CD4-positive, alpha-beta T cell treated with Interferon alpha-2 for 1 hour (primary cell): ENCODE measurements at places on chromosomes 1 and 21.

DNA sequence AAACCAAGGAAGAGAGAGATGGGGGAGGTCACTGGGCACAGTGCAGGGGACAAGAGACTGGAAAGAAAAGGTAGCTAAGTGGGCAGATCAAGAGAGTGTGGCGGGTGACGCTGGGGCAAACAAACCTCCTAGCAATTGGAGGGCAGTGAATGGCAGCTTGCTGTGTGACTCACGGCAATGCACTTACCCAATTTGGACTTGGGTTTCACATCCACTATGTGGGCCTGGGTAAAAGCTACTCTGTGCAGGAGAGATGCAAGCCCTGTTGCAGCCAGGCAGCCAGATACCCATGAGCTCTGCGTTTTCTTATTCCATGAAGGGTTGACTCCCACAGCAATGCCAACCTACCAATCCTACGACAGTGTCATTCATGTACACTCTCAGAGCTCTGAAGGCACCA lies 9.5 kb downstream of the PLXNA2 start:
- no peak for DNase-seq

- DNase-seq: no peak
Observed at GRCh38 chr1:116954440-116954839, 44.7 kb downstream of the PTGFRN start.

DNA sequence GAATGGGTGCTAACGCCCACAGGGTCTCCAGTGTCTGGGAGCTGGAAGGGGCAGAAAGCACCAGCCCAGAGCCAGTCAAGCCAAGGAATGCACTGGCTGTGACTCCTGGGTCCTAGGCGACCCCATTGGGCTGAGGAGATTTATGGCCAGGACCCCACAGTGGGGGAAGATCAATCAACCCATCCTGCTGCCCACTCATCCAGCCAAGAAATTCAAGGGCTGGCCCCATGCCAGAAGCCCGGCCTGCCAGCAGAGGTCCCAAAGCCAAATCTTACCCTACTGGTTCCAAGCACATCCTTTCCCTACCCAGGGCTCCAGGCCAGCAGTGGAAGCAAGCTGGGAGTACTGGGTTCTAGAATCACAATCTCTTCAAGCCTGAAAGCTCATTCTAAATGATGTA lies 6.8 kb upstream of the PDZK1IP1 start:
- no peak for DNase-seq

DNA sequence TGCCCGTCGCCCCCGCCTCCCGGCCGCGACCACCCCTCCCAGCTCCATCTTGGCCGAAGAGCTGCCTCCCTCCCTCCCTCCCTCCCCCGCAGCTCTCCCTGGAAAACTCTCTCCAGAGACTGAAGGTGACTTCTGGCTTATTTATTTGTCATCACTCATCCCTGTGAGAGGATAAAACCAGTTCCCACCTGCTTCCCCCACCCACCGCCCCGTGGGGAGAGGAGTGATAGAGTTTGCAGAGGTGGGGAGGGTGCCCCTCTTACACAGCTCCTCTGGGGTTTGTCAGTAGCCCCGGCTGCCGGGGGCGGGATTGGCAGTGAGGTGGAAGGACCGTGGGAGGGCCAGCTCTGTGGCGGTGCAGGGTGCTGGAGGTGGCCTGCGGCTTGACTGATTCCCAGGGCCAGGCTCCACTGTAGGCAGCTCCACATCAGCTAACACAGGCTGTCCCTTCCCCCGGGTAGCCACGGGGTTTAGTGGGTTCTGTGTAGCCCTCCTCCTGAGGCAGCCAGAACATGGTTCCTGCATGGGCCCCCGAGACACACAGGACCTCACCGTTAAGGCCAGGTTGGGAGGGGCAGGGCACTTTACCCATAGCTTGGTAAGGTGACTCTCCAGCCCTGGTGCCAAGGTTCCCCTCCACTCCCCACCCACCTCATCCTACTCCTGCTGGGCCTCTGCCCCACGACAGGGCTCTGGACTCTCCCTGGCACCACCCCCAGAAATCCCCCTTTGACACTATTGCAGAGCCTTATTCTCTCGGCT lies 62.2 kb downstream of the ELK4 start:
- DNase-seq: no peak

DNA sequence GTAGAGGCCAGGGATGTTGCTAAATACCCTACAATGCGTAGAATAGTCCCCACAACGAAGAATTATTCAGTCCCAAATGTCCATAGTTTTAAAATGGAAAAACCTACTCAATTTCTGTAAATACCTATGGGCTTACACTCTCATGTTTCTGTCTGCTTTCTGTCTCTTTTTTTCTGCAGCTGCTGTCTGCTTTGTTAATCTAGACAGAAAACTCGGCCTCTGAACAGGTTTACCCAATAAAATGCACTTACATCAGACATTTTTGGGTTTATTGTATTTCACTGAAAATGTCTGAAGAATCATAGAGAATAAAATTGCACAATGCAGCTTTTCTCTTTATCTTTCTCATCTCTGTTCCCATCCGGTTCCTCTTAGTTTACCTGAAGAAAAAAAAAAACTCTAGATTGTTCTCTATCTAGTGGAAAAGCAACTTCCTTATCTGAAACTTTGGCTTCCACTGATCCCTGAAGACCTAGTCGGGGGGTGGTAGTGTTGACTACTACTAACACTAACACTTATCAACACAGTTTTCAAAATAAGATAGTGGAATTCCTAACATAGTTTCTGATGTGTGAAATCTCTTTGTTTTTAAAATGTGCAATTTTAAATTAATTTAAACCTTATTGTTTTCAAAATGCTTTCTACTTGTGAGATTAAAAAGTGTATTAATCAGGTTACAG lies 76.9 kb upstream of the CCDC190 start:
- DNase-seq: no peak
